ENCODE measurements at places on chromosomes 3 and 15.

DNA sequence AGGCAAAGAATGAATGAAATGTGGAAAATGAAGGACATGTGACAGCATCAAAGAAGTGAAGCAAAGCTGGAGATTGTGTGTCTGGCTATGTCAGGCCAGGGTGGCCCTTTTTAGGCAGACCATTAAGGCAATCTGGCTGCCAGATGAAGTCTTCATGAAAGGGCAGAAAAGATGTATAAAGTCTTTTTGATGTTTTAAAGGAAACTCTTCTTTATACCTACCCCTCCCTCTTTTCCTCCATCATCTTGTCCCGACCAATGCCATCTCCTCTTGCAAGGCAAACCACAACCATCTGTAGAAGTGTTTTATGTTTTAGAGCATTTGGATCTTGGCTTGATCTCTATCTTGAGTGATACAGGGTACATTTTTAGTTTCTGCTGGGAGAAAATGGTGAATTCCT lies 259.2 kb downstream of the LSAMP start:
- no peak for DNase-seq

GRCh38 chr3:136343873-136344555 lies 93.9 kb downstream of the PCCB start:
- DNase-seq: no peak

DNA sequence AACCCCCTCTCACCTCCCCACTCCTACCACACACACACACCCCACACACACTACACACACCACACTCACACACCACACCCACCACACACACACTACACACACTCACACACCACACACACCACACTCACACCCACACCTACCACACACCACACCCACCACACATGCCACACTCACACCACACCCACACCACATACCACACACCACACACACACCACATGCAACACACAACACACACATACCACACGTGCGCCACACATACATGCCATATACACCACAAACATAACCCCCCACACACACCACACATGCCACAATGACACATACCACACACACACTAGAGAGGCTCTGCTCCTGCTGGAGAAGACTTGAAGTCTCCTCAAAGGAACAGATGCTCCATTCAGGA lies 5.9 kb upstream of the ITPKA start:
- no peak for DNase-seq

GRCh38 chr15:59689626-59690236 lies 611 bp upstream of the BNIP2 start:
- DNase-seq: peak; percentile 48

GRCh38 chr3:120506076-120506827 lies 55.5 kb upstream of the FSTL1 start:
- DNase-seq: no peak

GRCh38 chr3:16907243-16907642 lies 22.5 kb downstream of the PLCL2 start:
- no peak for DNase-seq

- DNase-seq: no peak
These were observed 1121.5 kb downstream of the NAALADL2 start for GRCh38 chr3:175980486-175981090.

- no peak for DNase-seq
These were observed 23.6 kb upstream of the LRRC34 start for GRCh38 chr3:169836078-169836941.

- no peak for DNase-seq
These were observed 287.4 kb upstream of the CTNNB1 start for GRCh38 chr3:40911928-40912327.

DNA sequence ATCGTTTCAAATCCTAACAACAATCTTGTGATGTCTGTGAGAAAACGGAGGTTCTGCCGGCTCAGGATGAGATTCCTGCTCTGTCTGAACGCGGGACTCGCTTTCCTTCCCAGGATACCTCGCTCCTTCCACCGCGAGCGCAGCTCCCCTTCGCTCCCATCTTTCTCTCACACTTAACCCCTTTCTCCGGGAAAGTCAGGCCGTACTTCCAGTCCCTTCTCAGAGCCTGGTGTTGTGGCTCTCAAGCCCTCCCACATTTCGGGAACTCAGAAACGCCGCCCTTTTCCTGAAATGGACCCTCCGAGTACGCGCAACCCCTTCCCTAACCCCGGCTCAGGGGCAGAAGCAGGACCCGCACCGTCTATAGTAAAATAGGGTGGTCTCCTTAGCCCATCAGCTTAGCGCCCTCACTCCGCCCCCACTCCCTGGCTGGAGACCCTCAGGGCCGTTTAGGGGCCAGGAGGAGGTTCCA lies 378 bp upstream of the FEM1B start:
- DNase-seq: no peak

DNA sequence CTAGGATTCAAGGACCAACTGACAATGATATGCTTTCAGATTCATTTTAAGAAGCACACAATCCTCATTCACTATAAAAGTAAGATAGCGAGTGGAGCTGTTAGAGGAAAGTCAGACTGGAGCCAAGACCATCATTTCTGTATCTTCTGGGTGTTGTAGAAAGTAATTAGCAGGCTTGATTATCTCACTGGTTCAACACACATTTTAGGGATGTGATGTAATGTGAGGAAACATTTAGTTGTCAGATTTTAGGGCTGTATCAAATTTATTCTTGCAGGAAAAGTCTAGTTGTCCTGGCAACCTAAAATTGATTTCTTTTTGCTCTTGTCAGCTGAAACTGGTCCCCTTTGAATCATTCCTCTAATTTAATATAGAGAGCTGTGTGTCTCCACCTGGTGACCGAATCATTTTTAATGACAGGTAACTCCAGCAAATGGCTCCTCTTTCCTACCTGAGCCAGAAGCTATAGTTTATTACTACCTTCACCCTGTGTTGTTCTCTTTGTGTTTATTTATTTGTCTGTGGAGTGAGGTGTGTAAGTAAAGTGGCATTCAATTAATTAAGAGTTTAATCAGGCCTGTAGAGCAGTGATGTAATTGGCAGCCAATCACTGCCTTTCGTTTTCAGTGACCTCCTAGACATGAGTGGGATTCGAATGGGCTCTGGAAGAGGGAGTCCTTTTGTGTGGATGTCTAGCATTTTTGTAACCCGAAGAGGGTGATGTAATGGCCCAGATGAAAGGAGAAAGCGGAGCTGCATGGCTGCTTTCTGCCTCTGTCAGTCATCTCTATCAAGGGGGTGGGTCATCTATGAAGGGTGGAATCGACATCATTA lies 125.8 kb downstream of the LPP start:
- no peak for DNase-seq

- DNase-seq: no peak
These were observed 590.2 kb upstream of the TBL1XR1 start for GRCh38 chr3:177787279-177788041.

DNA sequence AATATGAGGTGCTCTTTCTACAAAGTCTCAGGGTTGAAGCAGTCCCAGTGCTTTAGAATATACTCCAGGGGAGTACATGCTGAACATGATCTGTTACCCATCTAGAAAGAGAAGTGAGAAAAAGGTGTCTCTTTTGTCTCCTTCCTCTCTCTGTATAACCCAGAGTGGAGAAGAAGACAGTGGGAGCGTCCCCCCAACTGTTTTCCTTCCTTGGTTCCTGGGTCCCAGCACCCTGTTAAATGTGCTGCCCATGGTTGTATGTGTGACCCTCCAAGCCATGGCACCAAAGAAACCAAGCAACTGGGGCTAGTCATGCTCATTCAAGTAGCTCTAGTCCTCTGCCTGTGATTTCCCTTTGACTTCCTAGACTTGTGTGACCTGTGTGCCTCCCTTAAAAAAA lies 683.7 kb downstream of the TBL1XR1 start:
- DNase-seq: no peak

- DNase-seq: no peak
These were observed 12.8 kb upstream of the ARRDC4 start for GRCh38 chr15:97947465-97948260.

DNA sequence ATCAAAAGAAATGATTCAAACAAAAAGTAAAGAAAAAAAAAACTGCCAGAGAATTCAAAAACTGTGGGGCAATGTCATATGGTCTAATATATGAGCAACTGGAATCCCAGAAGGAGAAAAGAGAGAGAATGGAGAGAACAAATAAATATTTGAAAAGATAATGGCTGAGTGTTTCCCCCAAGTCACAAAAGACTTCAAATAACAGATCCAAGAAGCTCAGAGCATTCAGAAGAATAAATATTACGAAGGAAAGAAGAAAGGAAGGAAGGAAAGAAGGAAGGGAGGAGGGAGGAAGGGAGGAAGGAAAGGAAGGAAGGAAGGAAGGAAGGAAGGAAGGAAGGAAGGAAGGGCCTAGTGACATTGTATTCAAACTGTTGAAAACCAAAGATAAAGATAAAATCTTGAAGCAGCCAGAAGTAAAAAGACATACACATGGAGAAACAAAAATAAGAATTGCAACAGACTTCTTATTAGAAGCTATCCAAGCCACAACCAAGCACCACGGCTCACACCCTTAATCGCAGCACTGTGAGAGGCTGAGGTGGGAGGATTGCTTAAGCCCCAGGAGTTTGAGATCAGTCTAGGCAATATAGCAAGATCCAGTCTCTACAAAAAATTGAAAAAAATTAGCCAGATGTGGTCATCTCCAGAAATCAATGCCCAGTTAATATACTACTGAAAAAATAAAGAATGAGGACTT lies 118.9 kb upstream of the IGSF10 start:
- no peak for DNase-seq

DNA sequence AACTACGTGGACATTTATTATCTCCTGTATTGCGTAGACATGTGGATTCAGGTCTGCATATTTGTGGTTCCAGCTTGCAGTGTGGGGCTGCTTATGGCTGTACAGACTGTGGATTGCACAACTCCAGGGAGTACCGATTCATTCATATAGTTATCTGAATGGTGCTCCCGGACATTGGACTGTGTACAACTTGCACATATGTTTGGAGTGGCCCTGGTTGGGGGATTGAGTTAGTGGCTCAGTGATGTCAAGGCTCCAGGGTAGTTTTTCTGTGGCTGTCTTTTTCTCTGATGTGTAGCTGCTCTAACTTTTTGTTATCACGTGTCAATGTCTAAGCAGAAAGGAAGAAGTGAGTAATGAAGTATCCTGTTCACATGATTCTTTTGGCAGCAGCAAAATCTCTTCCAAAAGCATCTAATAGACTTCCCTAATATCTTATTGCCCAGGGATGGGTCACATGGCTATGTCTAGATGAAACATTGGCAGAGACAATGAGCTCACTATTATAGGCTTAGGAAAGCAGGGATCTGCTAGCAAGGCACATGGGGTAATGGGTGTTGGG lies 15.8 kb downstream of the ST3GAL6 start:
- no peak for DNase-seq

GRCh38 chr15:101042320-101042719 lies 123.2 kb downstream of the LRRK1 start:
- no peak for DNase-seq

DNA sequence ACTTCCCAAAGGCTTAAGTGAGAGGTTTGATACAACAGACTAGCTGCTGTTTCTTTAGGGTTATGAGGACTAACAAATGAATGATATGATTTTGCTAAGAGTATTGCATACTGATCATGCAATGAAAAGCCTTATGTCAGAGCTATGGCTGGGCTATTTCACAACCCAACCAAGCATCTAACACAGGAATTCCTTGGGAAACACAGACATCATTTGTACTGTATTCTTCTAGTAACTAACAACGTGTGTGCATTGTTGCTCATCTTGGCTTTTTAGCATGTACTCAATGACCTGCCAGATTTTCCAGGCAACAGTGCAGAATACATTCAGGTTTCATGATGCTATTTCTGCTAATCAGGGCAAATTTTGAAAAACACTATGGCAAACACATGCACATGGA lies 19.3 kb downstream of the PDZRN3 start:
- no peak for DNase-seq

DNA sequence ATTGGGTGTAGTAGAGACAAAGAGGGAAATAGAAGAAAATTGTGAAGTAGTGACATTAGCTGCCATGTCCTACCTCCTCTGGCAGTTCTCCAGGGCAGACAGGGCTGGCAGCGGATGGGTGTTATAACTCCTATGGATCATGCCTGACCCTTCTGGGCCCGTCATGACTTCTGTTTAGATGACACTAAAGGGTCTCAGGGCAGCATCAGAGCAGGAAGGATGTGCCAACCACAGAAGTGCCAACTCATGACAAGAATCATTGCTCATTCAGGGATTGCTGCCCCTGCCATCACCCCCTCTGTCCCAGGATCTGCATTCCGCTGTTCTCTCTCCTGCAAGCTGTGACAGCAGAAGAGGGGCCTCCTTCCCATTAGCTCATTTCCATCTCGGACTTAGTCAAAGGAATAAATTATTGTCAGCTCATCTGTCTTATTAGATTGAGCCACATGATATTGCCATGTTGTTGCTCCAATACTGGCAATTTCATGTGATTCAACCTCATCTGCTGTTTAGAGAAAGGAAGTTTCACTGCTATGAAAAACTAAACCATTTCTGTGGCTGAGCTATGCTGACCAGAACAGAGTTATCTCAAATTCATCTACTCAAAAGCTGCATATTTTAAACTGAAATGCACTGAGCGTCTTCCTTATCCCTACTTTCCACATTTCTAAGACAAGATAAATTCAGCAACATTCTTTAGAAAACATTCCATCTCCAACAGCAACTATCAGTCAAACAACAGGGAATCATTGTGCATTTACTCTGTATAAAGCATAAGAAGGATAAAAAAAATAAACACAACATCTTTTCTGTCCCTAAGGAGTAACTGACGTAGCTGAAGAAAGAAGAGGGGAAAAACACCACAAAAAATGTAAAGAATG lies 271.6 kb downstream of the FHIT start:
- DNase-seq: no peak

DNA sequence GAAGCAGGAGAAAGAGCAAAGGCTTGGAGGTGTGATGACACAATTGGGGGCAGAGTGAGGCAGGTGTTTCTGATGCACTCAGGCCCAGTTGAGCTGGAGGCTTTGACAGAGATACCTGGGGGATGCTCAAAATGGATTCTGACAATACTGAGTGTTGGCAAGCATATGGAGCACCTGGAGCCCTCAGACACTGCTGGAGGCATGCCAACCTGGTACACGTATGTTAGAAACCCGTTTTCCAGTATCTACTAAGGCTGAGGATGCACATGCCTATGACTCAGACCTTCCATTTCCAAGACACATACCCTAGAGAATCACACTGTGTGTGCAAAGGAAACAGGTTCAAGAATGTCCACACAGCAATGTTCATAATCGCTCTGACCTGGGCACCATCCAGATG lies 58.7 kb downstream of the WNT7A start:
- DNase-seq: no peak

- no peak for DNase-seq
These were observed 45.5 kb upstream of the ZNF280D start for GRCh38 chr15:56778761-56779160.

DNA sequence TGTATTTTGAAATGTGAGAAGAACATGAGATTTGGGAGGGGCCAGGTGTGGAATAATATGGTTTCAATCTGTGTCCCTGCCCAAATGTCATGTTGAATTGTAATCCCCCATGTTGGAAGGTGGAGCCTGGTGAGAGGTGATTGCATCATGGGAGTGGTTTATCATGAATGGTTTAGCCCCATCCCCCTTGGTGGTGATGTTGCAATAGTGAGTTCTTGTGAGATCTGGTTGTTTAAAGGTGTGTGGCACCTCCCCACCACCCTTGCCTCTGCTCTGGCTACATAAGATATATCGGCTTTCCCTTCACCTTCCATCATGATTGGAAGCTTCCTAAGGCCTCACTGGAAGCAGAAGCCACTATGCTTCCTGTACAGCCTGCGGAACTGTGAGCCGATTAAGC lies 23.9 kb upstream of the TMEM108 start:
- DNase-seq: no peak
